Endothelial cell (in vitro differentiated cells): ENCODE measurements at places on chromosomes 5 and 9.
A peak's percentile ranks its signal among the peaks of the same experiment; 100 is the strongest.

GRCh38 chr5:175335691-175336090, 108.3 kb downstream of the DRD1 start:
- no peak overlapping the region for H3K27ac ChIP-seq
- no peak overlapping the region for H3K4me3 ChIP-seq
- peaks cover 2% of the 10 kb centered on the region for H3K4me1 ChIP-seq

- peaks cover 3% of the 10 kb centered on the region for H3K4me1 ChIP-seq
- peaks cover 1% of the 10 kb centered on the region for H3K27me3 ChIP-seq
- DNase-seq = no peak
- H3K4me3 ChIP-seq = no peak overlapping the region
- no peak overlapping the region for H3K27ac ChIP-seq
These were observed 439.9 kb downstream of the GADD45G start for GRCh38 chr9:90044710-90045151.

GRCh38 chr5:178117923-178118701, 4.8 kb downstream of the N4BP3 start:
- H3K27ac ChIP-seq = peak overlapping the region; percentile 94
- peaks cover 44% of the 10 kb centered on the region for H3K4me1 ChIP-seq
- peaks cover 11% of the 10 kb centered on the region for H3K36me3 ChIP-seq
- no peak overlapping the region for H3K4me3 ChIP-seq
- DNase-seq = peak; percentile 68
- peaks cover 21% of the 10 kb centered on the region for H3K27me3 ChIP-seq

GRCh38 chr9:341634-342421, 127.2 kb downstream of the DOCK8 start:
- no peak overlapping the region for H3K4me3 ChIP-seq
- no peak overlapping the region for H3K27ac ChIP-seq
- no peaks in the 10 kb centered on the region for H3K4me1 ChIP-seq
- H3K36me3 ChIP-seq = no peaks in the 10 kb centered on the region

DNA sequence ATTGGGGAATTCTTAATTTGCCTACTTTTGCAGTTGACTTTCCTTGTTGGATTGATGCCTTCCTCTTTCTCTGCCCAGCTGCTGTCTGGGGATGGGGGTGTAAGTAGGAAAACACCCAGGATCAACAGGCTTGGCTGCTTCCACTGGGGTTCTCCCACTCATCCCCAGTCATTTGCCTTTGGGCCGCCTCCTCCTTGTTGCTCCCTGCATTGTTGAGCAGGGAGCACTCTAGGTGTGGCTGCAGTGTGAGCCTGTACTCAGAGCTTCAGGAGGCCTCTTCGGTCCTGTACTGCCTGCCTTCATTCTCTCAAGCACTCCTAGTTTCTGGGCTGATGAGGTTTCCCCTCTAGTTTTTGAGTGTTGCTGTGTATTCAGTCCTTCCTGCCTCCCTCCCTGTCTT, 12.1 kb downstream of the RHOBTB3 start:
- H3K27me3 ChIP-seq = peaks cover 2% of the 10 kb centered on the region
- DNase-seq = no peak
- no peak overlapping the region for H3K27ac ChIP-seq
- H3K4me3 ChIP-seq = no peak overlapping the region

- peaks cover 8% of the 10 kb centered on the region for H3K27me3 ChIP-seq
- H3K36me3 ChIP-seq = peaks cover 4% of the 10 kb centered on the region
- peaks cover 40% of the 10 kb centered on the region for H3K4me1 ChIP-seq
- H3K27ac ChIP-seq = peak overlapping the region; percentile 91
These were observed 5.9 kb upstream of the NREP start for GRCh38 chr5:111762895-111763294.

DNA sequence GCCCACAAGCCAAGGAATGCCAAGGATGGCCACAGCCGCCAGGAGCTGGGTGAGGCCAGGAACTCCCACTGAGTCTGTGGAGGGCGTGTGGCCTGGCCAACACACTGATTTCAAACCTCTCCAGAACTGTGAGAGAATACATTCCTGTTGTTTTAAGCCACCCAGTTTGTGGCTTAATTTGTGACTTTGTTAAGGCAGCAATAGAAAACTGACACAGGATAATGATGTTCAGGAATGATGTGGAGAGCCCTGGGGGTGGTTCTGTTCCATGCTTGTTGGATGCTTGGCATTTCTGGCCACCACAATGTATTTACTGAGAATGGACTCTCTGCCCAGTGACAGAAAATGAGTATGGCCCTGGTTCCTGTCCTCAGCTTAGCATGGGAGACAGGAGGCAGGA, 82.8 kb downstream of the DAP start:
- H3K4me1 ChIP-seq = peaks cover 12% of the 10 kb centered on the region
- no peak for DNase-seq
- peaks cover 29% of the 10 kb centered on the region for H3K27me3 ChIP-seq
- peaks cover 54% of the 10 kb centered on the region for H3K36me3 ChIP-seq
- no peak overlapping the region for H3K27ac ChIP-seq
- H3K4me3 ChIP-seq = no peak overlapping the region
